ENCODE measurements at places on chromosomes 2 and 18. TPM values are rescaled to one million over a fixed set of nuclear protein-coding genes. Genes with fewer than 3 reads are reported as not detected.

Gene ORMDL1
- 96.4 TPM for total RNA-seq

GRCh38 chr2:220880623-220881596, 691.2 kb downstream of the EPHA4 start:
- no peak for DNase-seq

DNA sequence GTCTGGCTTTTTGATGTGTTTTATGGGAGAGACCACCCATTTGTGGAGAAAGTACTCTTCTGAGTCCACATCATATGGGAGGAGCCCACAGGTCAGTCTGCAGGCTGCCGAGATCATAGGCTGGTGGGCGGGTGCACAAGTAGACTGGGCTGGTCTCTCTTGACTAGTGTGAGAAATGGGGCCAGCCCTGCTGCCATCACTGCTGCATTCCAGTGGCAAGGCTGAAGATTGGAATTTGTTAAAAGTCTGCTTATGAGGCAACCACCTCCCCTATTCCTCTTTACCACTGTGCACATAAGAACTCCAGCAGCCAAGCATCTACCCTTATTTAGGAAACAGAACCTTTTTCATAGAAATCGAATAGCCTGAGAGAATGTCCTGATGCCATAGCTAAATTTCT, 200.7 kb downstream of the DIS3L2 start:
- DNase-seq, result no peak

- no peak for DNase-seq
Observed at GRCh38 chr2:23585273-23586170, 200.5 kb downstream of the KLHL29 start.

Gene RIF1
- 31.4 TPM for total RNA-seq

DNA sequence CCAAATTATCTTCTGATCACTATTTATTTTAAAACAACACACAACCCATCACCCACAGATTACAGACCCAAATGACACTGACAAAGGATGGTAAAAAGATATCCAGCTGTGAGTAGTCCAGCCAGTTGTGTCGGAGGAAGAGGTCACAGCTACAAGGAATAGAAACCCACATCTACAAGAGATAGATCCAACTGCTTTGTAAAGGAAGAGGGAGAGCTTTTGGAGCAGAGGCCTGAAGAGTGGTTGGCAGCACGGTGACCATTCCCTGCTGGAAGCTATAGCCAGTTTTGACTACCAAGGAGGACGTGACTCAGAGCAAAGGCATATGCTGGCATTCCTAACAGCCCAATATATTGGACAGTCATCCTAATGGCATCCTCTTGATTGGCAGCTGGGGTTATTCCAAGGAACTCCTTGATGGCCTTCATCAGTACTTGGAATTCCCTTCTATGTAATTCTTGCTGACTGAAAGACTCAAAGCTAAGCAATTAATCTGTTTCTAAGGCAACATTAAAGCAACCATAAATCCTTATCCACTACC, 17.1 kb downstream of the SLC8A1 start:
- DNase-seq, result peak; percentile 94

Gene ALKAL2
- total RNA-seq, result not detected

DNA sequence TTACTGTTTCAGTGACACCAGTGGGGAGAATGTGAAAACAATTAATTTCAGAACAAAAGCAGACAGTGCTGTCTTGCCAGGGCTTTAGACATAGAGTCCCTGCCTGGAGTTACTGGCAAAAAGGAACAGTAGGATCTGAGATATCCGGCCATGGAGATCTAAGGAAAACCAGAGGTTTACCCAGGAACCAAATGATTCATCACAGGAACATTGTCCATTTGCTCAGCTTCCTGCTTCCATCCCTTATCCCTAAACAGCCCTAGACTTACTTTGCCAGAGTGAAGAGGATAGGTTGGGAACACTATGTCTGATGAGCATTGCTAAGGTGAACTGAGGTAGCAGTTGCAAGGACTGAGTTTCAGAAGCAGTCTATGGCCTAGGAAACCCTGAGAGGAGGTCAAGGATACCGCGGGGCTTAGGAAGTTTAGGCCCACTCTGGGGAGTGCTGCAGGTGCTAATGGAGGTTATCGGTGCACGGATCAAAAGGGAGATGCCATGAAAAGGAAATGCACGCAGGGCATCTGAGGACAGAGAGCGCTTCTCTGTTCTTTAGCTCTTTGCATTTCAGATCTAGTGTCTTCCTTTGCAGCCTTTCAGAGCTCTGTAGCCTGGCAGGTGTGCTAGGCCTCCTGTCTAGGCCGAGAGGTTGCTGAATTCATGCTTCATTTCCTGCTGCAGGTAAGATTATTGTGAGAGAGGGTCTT, 223.9 kb downstream of the CDCA7 start:
- DNase-seq, result no peak

Gene GLS
- 252 TPM for total RNA-seq
